ENCODE measurements at places on chromosomes 7 and 10.

DNA sequence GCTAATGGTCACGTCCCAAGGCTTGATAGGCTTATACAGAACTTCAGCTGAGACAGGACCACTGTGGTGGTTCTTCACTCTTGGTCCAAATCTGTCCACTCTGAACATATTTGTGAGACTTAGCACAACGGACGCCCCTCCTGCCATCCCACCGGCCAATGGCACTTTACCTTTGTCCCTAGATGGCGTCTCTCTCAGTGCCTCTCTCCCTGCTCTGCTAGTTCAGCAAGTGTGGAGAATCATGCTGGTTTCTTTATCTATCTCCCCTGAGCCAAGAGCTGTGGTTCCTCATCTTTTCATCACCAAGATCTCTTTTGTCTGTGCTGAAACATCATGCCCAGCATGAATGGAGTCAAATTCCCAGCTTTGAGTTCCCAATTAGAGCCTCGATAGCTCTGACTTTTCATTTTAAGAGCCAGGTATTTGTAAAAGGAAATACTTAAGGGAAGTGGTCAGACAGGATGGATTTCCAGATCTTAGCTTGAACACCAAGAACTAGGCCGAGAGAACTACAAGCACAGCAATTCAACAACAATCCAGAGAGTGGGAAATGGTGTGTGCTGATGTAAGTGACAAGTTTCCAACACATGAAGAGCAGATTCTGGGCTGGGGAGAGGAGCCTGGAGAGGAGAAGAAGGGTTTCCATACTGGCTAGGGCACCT, 69.5 kb downstream of the ZNF800 start:
- no peak for DNase-seq

DNA sequence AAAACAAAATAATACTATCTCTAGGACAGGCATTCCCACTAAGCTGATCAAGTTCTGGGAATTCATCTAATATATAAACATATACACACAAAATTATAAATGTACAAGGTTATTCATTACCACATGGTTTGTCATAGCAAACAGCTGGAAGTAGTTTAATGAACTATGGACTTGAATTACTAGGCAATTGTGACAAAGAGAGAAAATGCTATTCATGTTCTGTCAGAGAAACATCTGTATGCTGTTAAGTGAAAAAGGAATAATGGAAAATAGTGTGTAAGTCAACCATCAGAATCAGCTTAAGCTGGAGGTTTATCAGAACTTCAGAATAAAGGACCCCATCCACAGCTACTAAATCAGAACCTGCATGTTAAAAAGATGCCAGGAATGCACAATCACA, 2.8 kb downstream of the ZNF248 start:
- DNase-seq, result no peak

GRCh38 chr10:50216418-50216817, 34.9 kb downstream of the ASAH2 start:
- DNase-seq, result no peak

DNA sequence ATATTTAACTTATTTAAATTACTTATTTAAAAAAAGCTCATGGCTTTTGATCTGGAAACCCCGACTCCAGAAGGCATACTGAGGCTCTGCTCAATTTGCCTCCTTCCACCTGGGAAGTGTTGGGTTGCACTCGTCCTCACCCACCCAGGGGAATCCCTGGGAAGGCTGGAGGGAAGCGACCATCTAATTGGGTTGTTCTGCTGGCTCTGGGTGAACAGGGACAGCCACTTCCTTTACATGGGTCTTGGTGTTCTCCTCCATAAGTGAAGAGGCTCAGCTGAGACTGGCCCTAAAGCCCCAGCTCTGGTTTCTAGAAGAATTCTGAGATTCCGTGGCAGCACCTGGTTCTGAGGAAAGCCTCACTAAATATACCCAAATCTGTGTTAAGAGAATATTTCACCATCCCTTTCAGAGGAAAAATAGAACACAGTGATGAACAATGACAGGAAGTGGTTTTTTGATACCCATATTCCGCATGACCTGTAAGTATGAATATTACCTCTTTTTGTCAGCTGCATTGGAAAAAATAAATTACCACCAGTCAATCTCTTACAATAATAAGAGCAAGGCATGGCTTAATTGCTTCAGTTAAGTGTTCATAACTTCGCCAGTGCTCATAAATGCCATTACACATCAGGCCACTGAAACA, 131.1 kb upstream of the SHH start:
- DNase-seq, result no peak

DNA sequence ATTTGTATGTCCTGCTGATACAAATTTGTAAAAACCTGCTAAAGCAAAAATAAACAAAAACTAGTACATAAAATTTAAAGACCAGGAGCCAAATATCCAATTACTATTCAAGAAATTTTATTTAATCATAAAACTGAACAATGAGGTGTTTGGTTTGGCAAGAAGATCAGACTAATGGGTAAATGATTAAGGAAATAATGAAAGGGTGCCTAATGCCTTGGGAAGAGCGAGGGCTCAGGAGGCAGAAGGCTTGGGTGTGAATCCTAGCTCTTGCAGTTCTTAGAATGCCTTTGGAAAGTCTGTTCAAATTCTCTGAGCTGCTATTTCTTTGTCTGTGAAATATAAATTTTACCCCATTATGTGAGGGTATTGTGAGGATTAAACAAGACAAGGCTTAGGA, 32.4 kb downstream of the NAPEPLD start:
- no peak for DNase-seq

- no peak for DNase-seq
Observed at GRCh38 chr7:112721366-112721765, 68.8 kb downstream of the TMEM168 start.

DNA sequence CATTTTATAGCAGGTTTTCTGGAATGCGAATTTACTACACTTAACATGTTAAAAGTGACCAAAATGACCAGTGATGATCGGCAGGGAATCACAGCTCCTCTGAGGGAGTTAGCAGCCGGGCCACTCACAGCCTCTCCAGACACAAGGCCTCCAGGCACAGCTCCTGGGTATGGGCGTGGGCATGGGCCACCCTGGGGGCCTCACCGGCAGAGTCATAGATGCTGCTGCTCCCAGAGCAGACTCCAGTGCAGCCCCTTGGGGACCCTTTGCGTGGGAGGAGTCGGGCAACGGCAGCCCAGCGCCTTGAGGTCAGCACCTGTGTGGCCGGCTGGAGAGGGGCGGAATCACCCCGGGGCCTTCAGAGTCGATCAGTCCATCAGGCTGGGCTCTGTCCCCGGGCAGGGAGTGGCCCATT, 8.6 kb downstream of the KNDC1 start:
- no peak for DNase-seq

DNA sequence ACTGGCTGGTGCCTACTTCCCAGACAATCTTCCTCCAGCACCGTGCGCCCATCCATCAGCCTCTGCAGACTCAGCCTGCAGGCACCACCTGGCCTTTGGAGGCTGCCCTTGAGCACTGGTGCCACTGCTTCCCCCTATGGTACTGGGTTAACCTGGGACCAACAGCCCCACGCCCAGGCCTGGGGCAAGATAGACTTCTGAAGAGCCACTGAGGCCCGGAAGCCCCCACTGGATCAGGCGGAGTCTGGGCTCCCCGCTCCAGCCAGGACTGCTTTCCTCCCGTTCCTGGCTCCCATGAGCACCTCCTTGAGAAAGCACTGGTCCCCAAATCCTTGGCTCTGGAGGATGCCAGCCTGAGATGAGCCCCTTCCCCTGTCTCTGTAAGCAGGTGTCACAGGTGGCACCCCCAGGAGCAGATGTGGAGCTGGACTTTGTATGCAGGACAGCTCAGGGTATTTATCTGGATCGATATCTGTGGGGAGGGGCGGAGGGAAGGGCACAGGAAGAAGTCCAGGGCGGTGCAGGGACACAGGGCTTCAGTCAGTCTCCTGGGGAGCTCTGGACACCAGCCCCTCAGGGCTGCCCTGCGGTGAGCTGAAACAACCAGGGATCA, 206.5 kb upstream of the PPP2R2D start:
- DNase-seq, result no peak

DNA sequence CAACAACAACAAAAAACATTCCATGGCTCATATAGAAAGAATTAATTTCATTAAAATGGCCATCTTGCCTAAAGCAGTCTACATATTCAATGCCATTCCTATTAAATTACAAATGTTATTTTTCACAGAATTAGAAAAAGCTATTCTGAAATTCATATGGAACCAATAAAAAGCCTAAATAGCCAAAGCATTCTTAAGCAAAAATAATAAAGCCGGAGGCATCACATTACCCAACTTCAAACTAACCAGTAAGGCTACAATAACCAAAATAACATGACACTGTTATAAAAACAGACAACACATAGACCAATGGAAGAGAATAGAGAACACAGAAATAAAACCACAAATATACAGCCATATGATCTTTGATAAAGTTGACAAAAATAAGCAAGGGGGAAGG, 330.4 kb downstream of the KIF20B start:
- DNase-seq, result no peak

DNA sequence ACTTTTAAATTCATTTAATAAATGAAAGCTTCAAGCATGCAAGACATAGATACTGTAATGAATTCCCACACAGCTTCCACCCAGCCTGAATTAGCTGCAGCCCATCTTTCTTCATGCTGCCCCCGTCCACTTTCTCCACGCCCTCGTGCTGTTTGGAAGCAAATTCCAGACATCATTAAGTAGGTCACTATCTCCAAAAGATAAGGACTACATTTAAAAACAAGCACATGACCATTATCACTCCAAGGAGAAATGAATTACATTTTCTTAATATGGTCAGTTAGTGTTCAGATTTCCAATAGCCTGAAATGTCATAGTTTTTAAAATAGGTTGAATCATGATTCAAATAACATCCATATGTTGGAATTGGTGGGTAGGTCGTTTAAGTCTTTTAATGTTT, 24.3 kb downstream of the LMTK2 start:
- no peak for DNase-seq

- no peak for DNase-seq
Observed at GRCh38 chr10:120685136-120685535, 166.0 kb upstream of the WDR11 start.

GRCh38 chr10:123009105-123009820, 457 bp downstream of the ACADSB start:
- no peak for DNase-seq

DNA sequence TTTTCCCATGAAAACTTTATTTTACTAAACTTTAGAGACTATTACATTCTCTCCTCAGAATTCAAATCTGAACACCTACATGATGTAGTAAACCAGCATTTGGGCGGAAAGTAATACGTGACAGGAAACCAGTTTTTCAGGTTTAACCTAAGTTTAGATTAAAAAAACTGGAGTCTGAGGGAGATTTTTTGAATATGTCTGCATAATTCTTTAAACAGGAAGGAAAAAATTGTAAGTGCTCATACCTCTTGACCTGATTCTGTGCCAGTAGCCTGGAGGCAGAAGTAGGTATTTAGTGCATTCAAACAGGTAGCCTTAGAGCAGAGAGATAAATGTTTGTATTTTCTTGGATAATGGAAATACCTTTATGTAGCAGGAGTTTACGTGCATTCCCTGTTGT, 224.3 kb downstream of the MDFIC start:
- DNase-seq, result no peak

- DNase-seq, result no peak
Observed at GRCh38 chr7:148898845-148899484, 14.9 kb upstream of the EZH2 start.

DNA sequence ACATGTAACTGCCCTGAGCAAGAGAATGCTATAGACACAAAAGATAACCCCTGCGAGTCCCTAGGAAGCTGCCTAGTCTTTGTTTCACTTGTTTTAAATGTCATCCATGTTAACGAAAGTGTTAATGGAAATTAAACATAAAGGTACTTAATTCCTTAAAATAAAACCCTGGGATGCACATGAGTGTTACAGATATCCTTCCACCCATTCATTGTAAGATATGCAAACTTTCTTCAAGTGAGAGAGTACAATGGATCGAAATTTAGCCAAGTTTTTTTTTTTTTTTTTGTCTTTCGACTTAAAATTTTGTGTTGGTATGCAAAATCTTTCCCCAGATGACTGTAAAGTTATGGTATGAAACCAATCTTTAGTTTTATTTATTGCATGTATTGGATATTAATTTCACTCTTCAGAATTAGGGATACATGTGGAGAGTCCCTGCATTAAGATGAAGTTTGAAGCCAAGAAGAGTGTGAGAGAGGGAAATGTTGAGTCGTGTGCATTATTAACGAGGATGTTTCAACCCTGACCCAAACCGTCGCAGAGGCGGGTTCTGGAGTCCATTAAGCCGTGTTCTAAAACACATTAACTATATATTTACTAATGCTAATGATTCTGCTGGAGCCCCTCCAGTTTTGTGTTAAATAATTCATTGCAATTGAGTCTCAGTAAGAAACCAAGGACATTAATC, 1.6 kb downstream of the CDK14 start:
- DNase-seq, result no peak

GRCh38 chr7:20279979-20280378, 50.7 kb upstream of the ITGB8 start:
- no peak for DNase-seq

GRCh38 chr10:50512214-50512595, 111.6 kb downstream of the SGMS1 start:
- DNase-seq, result no peak

- DNase-seq, result no peak
Observed at GRCh38 chr10:49327036-49327813, 28.3 kb downstream of the C10orf71 start.

DNA sequence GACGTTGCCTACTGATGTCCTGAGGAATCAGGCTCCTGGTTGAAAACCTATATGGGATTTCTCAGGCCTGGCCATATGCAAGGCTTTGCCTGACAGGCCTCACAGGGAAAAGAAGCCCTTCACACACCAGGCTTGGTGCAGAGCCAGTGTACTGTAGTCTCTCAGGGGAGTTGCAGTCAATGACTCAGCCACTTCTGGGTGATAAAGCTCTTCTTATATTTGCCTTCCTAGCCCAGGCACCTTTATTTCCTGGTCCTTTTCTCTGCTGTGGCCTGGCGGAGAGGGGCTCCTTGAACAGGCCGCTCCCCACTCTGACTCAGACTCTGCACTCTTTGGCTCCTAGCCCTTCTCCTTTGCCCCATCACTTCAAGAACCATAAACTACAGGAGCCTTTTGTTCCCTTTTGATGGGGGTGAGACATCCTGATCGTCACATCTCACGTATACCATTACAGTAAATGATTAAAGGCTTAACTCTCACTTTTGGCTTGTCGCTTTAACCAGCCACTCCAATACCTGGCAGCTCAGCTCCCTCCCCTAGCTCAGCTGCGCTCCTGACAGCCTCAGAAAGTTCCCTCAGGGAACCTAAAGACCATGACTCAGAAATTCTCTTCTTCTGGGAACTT, 33.5 kb downstream of the DPY19L1 start:
- peak; percentile 90 for DNase-seq

- no peak for DNase-seq
Observed at GRCh38 chr7:100892364-100893317, 3.0 kb downstream of the ACHE start.

- peak; percentile 4 for DNase-seq
Observed at GRCh38 chr10:103069453-103070331, 123.4 kb downstream of the NT5C2 start.

- no peak for DNase-seq
Observed at GRCh38 chr10:129836253-129836652, 127.8 kb downstream of the EBF3 start.

GRCh38 chr10:132790934-132791829, 5.2 kb upstream of the NKX6-2 start:
- no peak for DNase-seq

Measured in COLO829 (cell line).